Heart left ventricle (tissue), 16 donors: ENCODE measurements at places on chromosomes 2 and 18. TPM values are rescaled to one million over a fixed set of nuclear protein-coding genes. Genes with fewer than 3 reads are reported as not detected.

The IL1B gene
- 0.27 TPM for polyA plus RNA-seq

The GFPT1 gene
- 28.5 TPM for polyA plus RNA-seq

The GCG gene
- not detected for polyA plus RNA-seq

The FTCDNL1 gene
- 0.75 TPM for polyA plus RNA-seq

The POTEF gene
- not detected for polyA plus RNA-seq

The REG3A gene
- polyA plus RNA-seq, result 0.27 TPM

The CACNB4 gene
- polyA plus RNA-seq, result 0.11 TPM

The SPAST gene
- 5.7 TPM for polyA plus RNA-seq

The DSC3 gene
- 0.04 TPM for polyA plus RNA-seq

The AOX1 gene
- 1.3 TPM for polyA plus RNA-seq

The DSC2 gene
- polyA plus RNA-seq, result 6.3 TPM

The DPYSL5 gene
- polyA plus RNA-seq, result not detected

The RAB11FIP5 gene
- polyA plus RNA-seq, result 50.7 TPM

The RAB3GAP1 gene
- 16.7 TPM for polyA plus RNA-seq

GRCh38 chr18:58580623-58581022, 48.3 kb downstream of the ALPK2 start:
- H3K4me3 ChIP-seq, result no peak overlapping the region
- no peaks in the 10 kb centered on the region for H3K27me3 ChIP-seq
- H3K36me3 ChIP-seq, result no peaks in the 10 kb centered on the region

DNA sequence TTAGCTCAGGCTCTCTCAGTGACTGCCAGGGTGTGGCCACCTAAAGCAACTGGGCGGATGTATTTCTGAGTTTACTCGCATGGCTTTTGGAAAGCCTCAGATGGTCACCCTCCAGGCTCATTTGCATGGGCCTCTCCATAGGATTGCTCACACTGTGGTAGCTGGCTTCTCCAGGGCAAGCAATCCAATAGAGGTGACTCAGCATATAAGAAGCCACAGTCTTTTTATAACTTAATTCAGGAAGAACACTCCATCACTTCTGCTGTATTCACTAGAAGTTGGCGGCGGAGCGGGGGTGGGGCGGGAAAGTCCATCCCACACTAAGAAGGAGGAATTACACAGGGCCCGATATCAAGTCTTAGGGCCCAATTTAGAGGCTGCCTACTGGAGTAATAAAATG, 3.6 kb upstream of the DOK6 start:
- peaks cover 15% of the 10 kb centered on the region for H3K4me1 ChIP-seq
- no peak overlapping the region for H3K27ac ChIP-seq
- H3K27me3 ChIP-seq, result no peaks in the 10 kb centered on the region
- no peak overlapping the region for H3K4me3 ChIP-seq
- no peak for DNase-seq
- H3K36me3 ChIP-seq, result no peaks in the 10 kb centered on the region

- no peaks in the 10 kb centered on the region for H3K36me3 ChIP-seq
- peaks cover 67% of the 10 kb centered on the region for H3K4me1 ChIP-seq
- H3K4me3 ChIP-seq, result no peak overlapping the region
- DNase-seq, result no peak
- H3K27me3 ChIP-seq, result no peaks in the 10 kb centered on the region
Measured at GRCh38 chr18:2971741-2972552, 41.0 kb downstream of the LPIN2 start.

DNA sequence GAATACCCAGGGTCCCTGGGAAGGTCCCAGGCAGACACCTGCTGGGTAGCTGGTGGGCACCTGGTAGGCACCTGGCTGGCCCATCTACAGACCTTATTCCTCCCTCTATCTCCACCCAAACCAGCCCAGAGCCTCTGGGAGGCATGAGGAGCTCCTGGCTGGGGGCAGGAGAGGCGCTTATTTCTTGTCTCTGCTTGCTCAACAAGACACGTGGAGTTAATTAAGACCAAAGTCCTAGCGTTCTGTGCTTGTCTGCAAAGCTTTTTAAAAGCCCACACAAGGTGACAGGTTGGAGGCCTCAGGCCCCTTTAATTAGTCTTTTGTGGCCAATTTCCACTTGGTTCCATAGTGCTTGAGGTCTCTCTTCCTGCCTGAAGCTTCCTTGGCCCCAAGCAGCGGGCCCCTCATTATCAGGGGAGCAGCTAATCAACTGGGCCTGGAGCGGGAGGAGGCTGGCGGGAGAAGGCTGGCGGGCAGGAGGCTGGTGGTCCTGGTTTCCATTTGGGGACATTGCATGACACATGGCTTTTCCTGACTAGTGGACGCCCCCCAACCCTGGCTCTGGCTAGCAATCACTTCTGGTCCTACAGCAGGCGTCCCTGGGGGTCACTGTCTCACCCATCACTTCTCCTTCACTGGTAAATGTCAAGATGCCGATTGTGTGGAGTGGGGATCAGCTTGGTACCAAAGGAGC, 65.4 kb upstream of the HDAC4 start:
- H3K27me3 ChIP-seq, result no peaks in the 10 kb centered on the region
- no peak overlapping the region for H3K4me3 ChIP-seq
- no peak overlapping the region for H3K27ac ChIP-seq
- peak; percentile 8 for DNase-seq
- H3K4me1 ChIP-seq, result peaks cover 2% of the 10 kb centered on the region
- H3K36me3 ChIP-seq, result no peaks in the 10 kb centered on the region

DNA sequence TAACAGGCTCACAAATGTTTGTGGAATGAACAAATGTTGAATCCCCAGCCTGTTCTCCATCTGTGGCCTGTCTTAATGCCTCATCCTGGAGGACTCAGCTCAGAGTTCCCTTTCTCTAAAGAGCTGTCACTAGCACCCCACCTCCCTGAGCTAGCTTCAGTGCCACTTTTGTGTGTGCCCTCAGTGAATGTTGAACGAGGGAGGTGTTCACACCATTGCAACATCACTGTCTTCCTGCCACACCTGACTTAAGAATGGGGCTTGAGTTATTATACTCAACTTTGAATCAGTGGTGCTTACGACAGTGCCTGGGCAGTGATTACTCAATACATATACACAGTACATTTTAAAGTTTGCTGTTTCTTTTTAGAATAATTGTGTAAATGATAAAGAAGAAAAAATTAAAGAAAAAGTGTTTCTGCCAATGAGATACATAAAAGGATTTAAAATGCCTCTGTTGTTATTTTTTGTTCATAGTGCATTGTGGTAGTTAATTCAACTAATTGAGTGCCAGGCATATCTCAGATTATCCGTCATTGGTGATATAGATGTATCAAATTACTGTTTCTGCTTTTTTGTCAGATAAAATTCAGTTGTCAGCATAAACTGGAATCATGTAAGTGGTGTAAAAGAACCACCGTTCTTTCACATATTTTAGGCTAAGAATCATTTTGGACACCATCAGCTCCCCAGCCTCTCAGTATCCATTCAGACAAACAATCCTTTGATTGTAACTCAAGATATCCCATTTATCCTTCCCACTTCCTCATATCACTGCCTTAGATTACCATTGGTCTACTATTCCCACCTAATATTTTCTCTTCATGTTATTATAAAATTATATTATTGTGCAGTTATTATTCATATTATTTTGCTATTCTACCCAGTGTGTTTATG, 304.7 kb downstream of the PTPRM start:
- peaks cover 29% of the 10 kb centered on the region for H3K4me1 ChIP-seq
- DNase-seq, result no peak
- H3K4me3 ChIP-seq, result no peak overlapping the region
- H3K36me3 ChIP-seq, result no peaks in the 10 kb centered on the region
- no peak overlapping the region for H3K27ac ChIP-seq
- no peaks in the 10 kb centered on the region for H3K27me3 ChIP-seq

DNA sequence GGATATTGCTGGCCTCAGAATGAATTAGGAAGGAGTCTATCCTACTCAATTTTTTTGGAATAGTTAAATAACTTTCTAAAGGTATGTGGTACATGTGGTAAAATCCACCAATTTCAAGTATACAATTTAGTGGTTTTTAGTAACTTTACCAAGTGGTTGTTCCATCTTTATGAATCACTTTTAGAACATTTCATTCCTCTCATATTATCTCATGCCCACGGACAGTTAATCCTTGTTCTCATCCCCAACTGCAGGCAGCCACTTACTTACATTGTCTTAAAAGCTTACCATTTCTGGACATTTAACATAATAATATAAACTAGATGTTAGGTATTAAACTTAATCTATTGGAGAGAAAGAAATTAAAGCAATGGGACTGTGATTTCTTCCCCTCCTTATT, 146.3 kb upstream of the ZC3H15 start:
- no peak for DNase-seq
- no peak overlapping the region for H3K27ac ChIP-seq
- no peaks in the 10 kb centered on the region for H3K36me3 ChIP-seq
- H3K4me1 ChIP-seq, result no peaks in the 10 kb centered on the region

DNA sequence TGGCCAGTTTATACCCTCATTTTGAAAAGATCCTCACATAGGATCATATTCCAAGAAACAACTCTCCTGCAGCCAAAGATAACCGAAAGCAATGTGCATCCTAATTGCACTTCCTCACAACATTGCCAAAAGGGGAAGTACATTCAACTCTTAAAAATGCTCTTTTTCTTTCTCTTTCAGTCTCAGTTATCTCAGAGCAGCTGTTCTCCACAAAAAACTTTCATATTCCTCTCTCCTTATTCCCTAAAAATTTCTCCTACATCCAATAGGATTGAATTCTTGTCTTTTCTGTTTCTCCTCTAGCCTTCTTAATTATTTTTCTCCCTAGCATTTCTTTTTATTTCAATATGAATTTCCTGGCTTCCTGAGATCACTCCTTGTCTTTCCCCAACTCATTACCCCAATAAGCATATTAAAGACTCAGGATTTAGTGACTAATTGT, 7.4 kb upstream of the VRK2 start:
- no peak for DNase-seq
- H3K27ac ChIP-seq, result no peak overlapping the region
- H3K4me3 ChIP-seq, result no peak overlapping the region
- H3K27me3 ChIP-seq, result no peaks in the 10 kb centered on the region

GRCh38 chr2:128424406-128425171, 105.9 kb upstream of the HS6ST1 start:
- no peaks in the 10 kb centered on the region for H3K4me1 ChIP-seq
- no peak overlapping the region for H3K27ac ChIP-seq
- H3K36me3 ChIP-seq, result no peaks in the 10 kb centered on the region
- DNase-seq, result peak; percentile 6
- no peaks in the 10 kb centered on the region for H3K27me3 ChIP-seq

DNA sequence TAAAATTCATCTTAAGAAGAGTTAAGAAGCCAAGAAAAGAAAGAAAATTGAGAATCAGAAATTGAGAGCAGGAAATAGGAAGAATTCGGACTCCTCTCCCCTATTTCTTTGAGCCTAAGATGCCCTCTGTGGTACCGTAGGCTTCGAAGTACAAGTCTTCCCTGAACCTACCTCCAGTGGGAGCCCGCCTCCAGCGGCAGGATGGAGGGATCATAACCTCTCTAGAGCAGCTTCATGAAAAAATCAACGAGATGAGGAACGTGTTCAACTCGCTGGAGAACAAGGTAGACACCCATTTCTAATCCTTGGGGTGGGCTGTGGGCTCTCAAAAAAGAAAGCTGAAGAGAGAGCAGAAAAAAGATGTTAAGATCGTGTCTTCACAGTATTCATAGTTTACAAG, 36.3 kb downstream of the ARHGEF33 start:
- no peaks in the 10 kb centered on the region for H3K27me3 ChIP-seq
- H3K4me1 ChIP-seq, result no peaks in the 10 kb centered on the region
- no peak overlapping the region for H3K27ac ChIP-seq

DNA sequence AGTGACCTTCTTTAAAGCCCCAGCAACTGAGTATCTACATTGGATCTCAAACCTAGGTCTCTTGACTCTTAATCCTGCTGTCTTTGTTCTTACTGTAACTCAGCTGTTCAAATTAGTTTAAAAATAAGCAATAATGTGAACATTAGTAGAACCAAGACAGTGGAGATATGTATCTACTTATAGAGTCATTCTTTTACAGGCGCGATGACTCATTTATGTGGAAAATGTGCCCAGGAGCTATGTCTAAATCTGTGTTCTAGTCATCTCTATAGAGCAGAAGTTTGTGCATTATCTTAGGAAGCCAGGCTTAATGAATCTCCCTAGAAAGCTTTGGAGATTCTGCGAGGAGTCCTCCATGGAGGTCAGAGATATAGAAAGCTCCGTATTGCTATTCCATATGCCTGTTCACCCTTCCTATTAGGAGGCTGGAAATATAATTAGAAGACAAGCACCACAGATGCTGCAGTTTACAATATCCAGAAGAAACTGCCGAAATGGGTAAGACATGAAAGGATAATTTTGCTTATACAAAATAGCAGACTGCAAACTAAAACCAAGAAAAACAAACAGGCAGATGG, 211.6 kb downstream of the TRIB2 start:
- peaks cover 37% of the 10 kb centered on the region for H3K4me1 ChIP-seq
- no peaks in the 10 kb centered on the region for H3K27me3 ChIP-seq
- no peak overlapping the region for H3K4me3 ChIP-seq
- peak overlapping the region; percentile 26 for H3K27ac ChIP-seq
- H3K36me3 ChIP-seq, result no peaks in the 10 kb centered on the region

- DNase-seq, result no peak
- peak overlapping the region; percentile 35 for H3K27ac ChIP-seq
- no peaks in the 10 kb centered on the region for H3K4me1 ChIP-seq
- no peak overlapping the region for H3K4me3 ChIP-seq
Measured at GRCh38 chr18:56676639-56677038, 25.5 kb downstream of the WDR7 start.

GRCh38 chr18:37577051-37577611, 11.5 kb upstream of the CELF4 start:
- no peaks in the 10 kb centered on the region for H3K4me1 ChIP-seq
- H3K27me3 ChIP-seq, result no peaks in the 10 kb centered on the region
- no peak overlapping the region for H3K27ac ChIP-seq
- H3K4me3 ChIP-seq, result no peak overlapping the region

DNA sequence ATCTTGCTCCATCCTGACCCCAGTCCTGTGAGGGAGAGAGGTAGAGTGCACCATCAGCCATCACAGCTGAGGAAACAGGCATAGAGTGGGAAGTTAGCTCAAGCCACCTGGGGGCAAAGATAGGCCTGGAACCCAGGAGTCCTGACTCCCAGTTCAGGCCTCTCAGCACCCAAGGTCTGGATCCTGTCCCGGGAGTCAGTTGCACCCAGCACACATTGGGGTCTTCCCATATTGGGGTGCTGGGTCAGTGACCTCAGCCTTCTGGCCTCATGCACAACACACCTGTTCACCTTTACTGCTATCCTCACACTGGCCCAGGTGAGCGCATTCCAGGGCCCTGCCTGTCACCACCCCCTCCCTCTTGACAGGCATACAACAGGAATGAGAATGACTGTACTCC, 24.7 kb downstream of the ST8SIA5 start:
- H3K4me3 ChIP-seq, result no peak overlapping the region
- H3K36me3 ChIP-seq, result no peaks in the 10 kb centered on the region
- DNase-seq, result no peak
- H3K27ac ChIP-seq, result no peak overlapping the region
- no peaks in the 10 kb centered on the region for H3K27me3 ChIP-seq
- H3K4me1 ChIP-seq, result no peaks in the 10 kb centered on the region

DNA sequence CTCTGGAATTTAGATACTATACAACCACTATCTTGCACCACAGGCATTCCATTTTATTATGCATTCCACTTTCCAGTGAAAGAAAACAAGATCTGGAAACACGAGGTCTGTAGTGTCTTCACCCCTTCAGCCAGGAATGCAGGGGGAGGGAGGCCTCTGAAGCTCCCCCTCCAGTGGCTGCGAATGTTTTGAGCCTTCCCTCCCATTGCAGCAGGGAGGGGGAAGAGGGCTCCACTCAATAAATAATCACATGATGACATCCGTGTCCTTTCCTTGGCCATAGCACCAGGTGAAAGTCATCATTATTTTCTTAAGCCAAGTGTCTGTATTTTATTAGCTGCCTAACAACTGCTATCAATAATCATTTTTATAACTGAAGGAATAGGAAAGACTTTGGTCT, 38.6 kb downstream of the ALPK2 start:
- no peak overlapping the region for H3K4me3 ChIP-seq
- H3K4me1 ChIP-seq, result peaks cover 15% of the 10 kb centered on the region
